HCT116 (cell line): ENCODE measurements at places on chromosomes 11 and 22.

GRCh38 chr11:111557425-111558111, 17.0 kb downstream of the LAYN start:
- no peak for DNase-seq

GRCh38 chr22:25736378-25737011, 5.5 kb upstream of the MYO18B start:
- DNase-seq = no peak

DNA sequence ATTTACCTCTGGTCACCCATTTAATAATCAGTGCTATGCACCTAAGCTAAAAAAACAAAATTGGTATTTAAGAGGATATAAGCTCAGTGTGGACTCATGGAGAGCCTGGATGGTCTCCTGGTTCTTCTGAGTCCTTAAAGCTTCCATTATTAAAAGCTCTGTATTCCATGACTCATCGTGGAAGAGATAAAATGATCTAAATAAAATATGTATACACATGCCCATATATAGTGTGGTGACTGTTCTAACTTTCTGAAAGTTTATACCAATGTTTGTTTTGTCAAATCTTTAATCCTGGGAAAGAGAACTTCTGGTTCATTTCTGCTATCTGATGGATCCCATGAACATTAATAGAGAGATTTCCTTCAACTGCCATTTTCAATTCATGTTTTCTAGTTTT, 375.9 kb downstream of the GUCY1A2 start:
- no peak for DNase-seq

DNA sequence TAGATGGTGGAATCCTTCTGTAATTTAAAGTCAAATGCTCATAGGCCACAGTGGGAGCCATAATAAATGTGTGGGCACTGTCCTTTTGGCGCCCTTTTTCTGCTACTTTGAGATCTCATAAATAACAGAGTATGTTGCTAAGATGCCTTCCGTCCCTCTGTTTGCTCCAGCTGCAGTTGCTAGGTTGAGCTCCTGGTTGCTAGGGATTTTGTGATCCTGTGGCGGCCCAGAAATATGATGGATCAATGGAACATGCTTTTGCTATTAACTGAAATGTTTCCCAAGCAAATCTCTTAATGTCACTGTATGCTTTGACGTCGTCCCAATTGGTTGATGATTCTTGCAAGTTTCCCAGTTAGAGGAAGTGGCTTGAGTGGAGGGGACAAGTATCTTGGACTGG, 53.5 kb downstream of the MYO18B start:
- DNase-seq = no peak

GRCh38 chr11:726278-727220, 20.5 kb downstream of the EPS8L2 start:
- DNase-seq = no peak
